ENCODE measurements at places on chromosomes 4 and X.

DNA sequence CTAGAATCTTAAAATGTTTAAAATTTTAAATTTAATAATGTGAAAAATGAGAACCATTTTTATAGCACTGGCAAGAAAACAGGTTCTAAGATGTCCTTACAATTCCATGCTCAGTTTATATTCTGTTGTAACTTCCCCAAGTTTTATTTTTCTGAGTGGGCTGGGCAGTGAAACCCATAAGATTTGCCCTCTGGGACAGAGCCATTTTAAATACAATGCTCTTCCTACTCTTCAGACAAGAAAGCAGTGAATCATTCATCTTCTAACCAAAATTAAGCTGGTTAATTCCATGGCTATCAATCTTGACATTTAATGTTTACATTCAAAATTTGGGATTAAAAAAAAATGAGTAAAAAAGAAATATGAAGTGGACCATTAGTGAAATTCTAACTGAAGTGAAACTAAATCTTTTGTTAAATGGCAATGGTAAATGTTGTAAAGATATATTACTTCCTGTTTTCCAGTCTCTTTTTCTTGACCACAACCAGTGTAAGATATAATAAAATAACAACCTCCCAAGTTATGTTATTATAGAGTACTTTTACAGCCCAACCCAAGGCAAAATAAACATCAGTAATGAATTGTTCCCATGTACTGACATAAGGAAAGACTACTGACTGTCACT is 37.2 kb upstream of the PTPN13 start:
- no peak for DNase-seq

- no peak for DNase-seq
Observed at GRCh38 chr4:3862640-3863420, 96.6 kb downstream of the ADRA2C start.

DNA sequence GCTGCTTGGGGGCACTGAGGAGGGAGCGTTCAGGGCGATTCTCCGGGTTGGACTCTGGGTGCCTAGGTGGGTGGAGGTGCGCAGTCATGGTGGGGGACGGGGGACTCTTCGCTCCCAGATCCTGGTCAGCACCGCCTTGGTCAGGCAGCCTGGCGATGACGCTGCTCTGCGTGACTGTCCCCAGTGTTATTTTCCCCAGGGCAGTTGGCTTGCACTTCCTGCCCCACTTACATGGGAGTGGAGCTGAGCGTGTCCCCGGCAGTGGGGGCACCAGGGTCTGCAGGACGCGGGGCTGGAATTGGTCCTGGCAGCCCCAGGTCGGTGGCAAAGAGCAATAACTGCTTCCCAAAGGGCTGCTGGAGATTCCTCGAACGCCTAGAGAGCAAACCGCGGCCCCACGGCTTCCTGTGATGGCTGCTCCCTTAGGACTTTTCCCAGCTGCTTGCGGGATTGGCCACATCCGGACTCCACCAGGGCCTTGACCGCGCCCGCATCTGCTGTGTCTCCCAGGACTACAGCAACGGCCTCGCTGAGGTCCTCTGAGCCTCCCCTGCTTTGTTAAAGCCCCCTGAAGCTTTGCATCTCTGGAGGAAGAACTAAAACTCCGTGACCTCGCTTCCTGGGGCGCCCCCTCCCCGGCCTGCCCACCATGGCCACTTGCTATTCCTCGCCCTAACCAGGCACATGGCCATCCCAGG is 35.3 kb upstream of the GPR78 start:
- DNase-seq: no peak

DNA sequence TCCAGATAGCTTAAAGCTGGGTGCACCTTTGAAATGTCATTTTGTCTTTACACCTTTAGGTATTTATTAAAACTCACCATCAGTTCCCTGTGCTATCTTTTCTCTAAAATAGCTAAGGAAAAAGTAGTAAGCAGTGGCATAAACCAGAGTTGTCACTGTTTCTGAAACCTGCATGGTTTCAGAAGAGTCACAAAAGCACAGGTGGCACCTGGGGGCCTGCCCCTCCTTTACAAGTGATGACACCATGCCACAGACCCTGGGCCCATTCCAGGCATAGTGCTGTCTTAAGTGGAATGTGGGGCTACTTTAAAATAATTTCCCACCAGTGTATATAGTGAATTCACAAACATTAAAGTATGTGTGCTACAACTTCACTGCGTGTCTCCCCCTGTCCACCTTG is 47.8 kb downstream of the DCUN1D4 start:
- no peak for DNase-seq
